Spleen (tissue), 13 donors: ENCODE measurements at places on chromosomes 5 and 9. TPM values are rescaled to one million over a fixed set of nuclear protein-coding genes. Genes with fewer than 3 reads are reported as not detected.

DNA sequence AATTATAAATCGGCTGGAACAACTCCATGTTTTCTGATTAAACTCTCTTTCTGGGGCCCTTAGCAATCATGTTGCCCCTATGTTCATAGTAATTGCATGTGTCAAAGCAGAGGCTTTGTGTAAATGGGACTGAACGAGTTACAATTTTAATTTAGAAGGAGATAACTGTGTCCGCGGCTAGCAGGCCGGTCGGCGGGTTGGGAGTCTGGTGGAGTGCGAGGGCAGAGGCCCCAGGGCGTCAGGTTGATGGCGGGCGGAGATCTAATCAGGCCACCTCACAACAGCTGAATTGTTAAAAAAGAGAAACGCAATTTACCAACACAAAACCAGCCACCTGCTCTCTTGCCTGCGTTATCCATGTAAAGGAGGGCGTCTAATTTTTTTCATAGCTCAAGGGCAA, 134.9 kb upstream of the LPCAT1 start:
- H3K27me3 ChIP-seq, result peaks cover 8% of the 10 kb centered on the region
- DNase-seq, result no peak
- H3K36me3 ChIP-seq, result no peaks in the 10 kb centered on the region
- no peak overlapping the region for H3K4me3 ChIP-seq
- no peak overlapping the region for H3K27ac ChIP-seq
- H3K4me1 ChIP-seq, result no peaks in the 10 kb centered on the region

- H3K27me3 ChIP-seq, result no peaks in the 10 kb centered on the region
- H3K4me3 ChIP-seq, result no peak overlapping the region
- H3K36me3 ChIP-seq, result no peaks in the 10 kb centered on the region
- H3K27ac ChIP-seq, result peak overlapping the region; percentile 61
These were observed 82.6 kb downstream of the GALNT10 start for GRCh38 chr5:154273028-154273617.

GCNT1 gene
- 23.1 TPM for total RNA-seq

DNA sequence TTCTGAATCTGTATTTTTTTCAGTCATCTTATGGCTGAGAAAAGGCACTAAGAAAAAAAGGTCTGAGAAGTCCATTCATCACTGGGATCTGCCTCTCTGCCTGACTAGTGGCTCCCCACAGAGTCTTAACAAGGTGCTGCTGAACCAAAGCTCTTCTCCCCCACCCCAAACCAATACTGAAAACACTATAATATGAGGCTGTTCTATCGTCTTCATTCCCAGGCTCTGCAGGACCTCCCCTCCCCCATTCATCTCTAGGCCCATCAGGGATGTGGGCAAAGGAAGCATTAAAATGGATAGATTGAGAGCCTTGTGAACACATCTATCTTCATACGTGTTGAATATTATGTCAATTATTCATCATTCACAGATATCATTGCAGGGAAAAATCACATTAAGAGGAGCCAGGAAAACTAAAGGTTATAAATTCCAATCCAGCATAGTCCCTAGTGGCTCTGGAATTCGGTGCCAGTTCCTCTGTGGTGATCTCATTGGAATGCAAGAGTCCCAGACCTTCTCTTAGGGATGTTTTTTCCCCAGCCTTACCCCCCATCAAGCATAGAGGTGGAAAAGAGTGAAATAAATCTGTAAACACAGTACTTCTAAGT, 44.3 kb upstream of the GPR151 start:
- no peaks in the 10 kb centered on the region for H3K27me3 ChIP-seq
- H3K36me3 ChIP-seq, result no peaks in the 10 kb centered on the region
- H3K4me1 ChIP-seq, result no peaks in the 10 kb centered on the region
- H3K4me3 ChIP-seq, result no peak overlapping the region

- H3K4me1 ChIP-seq, result peaks cover 44% of the 10 kb centered on the region
- DNase-seq, result no peak
- no peak overlapping the region for H3K4me3 ChIP-seq
- H3K36me3 ChIP-seq, result peaks cover 30% of the 10 kb centered on the region
- peak overlapping the region; percentile 32 for H3K27ac ChIP-seq
These were observed 89.3 kb downstream of the ZCCHC7 start for GRCh38 chr9:37209431-37210386.

- H3K36me3 ChIP-seq, result no peaks in the 10 kb centered on the region
- no peak for DNase-seq
- H3K27ac ChIP-seq, result no peak overlapping the region
- no peak overlapping the region for H3K4me3 ChIP-seq
- H3K27me3 ChIP-seq, result no peaks in the 10 kb centered on the region
These were observed 2.6 kb upstream of the HINT1 start for GRCh38 chr5:131167615-131168014.

DNA sequence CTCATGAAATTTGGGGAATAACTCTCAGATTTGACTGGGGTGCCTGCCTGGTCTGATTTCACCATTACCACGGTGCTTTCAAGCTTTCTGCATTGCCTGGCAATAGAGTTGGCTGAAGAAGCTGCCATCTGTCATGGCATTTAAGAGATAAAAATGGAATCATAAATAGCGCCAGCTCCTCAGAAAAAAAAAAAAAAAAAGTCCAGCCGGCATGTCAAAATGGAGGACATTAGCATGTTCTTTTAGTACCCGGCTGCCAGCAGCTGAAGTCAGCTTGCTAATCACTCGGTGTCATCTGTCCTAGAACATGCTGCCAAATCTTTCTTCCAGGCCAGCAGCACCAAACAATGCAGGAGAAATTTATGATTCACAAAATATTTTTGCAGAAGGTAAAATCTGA, 57.7 kb upstream of the CER1 start:
- H3K27me3 ChIP-seq, result no peaks in the 10 kb centered on the region
- no peak for DNase-seq
- H3K4me3 ChIP-seq, result no peak overlapping the region
- no peaks in the 10 kb centered on the region for H3K4me1 ChIP-seq
- no peak overlapping the region for H3K27ac ChIP-seq

DNA sequence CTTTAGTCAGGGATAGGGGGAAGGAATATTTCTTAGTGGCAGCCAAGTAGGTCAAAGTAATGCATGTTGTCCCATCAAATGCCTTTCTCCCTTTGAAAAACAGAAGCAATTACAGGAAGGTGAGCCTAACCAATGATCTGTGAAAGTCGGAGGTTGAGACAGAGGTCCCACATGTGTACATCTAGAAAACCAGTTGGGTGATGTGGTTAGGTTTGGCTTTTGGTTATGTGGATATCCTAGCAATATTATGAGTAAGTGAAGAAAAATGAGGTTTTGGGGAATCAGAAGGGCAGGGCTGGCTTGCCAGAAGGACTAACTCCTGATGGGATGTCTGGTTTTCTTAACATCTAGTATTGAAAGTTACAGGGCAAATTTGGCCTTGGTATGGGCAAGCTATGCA, 63.4 kb upstream of the PALM2AKAP2 start:
- H3K27me3 ChIP-seq, result no peaks in the 10 kb centered on the region
- no peaks in the 10 kb centered on the region for H3K4me1 ChIP-seq
- no peak overlapping the region for H3K27ac ChIP-seq
- no peak overlapping the region for H3K4me3 ChIP-seq
- no peak for DNase-seq
